Stimulated activated CD4-positive, alpha-beta T cell treated with anti-CD3 and anti-CD28 coated beads, Interleukin-1b, Interleukin-23, amount 100 ng/mL, for 1 hour (primary cell): ENCODE measurements at places on chromosomes 2 and 18.
A peak's percentile ranks its signal among the peaks of the same experiment; 100 is the strongest.

DNA sequence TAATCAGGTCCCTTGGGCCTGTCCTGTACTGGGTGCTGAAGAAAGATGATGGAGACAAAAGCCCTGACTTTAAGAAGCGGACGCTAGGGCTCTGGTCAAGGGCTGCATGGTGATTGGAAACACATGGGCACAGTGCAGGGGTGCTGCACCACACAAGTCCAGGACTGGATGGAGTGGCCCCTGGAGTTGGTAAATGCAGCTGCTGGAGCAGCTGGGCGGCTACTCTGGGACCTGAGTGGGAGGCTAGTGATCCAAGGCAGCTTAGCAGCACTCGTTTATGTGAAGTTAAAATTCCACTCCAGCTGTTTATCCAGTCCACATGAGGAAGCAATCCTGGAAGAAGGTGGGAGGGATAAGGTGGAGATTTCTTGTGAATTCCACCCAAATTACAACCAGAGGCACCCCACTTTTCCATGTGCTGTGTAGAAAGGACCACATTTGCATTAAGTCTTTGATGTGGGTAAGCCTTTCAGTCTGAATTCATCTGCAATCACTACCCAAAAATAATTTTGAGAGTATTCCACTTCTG lies 24.9 kb downstream of the MERTK start:
- DNase-seq, result no peak

- no peak for DNase-seq
These were observed 102.4 kb downstream of the COL3A1 start for GRCh38 chr2:189076572-189076971.

GRCh38 chr2:23587341-23587880 lies 202.4 kb downstream of the KLHL29 start:
- no peak for DNase-seq

- DNase-seq, result no peak
These were observed 193.0 kb downstream of the RAB3GAP1 start for GRCh38 chr2:135245071-135245470.

DNA sequence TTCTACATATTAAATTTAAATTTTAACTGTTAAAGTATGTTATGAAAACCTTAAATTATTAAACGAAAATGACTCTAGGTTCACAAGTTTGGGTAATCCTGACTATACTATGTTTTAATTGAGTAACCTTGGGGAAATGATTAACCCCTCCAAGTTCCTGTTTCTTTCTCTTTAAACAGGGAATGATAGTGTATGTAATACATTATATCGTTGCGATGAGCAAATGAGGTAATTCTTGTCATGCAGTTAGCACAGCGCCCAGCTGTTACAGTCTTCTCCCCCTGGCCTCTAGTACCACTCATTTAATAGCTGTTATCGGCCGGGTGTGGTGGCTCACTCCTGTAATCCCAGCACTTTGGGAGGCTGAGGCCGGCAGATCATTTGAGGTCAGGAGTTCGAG lies 80.4 kb downstream of the MTA3 start:
- DNase-seq, result no peak

- no peak for DNase-seq
These were observed 210.1 kb upstream of the LRATD1 start for GRCh38 chr2:14422426-14422825.

GRCh38 chr2:65782996-65783650 lies 350.7 kb upstream of the SPRED2 start:
- no peak for DNase-seq

GRCh38 chr2:60468382-60469085 lies 84.9 kb downstream of the BCL11A start:
- DNase-seq, result no peak

DNA sequence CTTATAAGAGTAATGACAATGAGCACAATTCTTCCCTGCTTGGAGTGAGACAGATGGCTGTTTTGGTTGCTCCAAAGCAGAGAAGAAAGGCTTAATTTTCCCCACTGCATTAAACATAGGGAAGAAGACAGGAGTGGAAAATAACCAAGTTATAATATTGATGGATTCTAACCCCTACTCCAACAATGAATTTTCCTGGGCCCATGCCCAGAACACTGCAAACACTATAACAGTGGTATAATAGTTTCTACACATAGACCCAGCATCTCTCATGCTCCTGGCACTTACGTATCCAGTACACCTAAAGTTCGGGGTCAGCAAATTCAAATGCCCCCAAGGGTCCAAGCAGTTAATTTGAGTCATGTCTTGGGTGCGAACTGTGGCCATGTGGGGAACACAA lies 613.4 kb downstream of the PLCL1 start:
- no peak for DNase-seq

DNA sequence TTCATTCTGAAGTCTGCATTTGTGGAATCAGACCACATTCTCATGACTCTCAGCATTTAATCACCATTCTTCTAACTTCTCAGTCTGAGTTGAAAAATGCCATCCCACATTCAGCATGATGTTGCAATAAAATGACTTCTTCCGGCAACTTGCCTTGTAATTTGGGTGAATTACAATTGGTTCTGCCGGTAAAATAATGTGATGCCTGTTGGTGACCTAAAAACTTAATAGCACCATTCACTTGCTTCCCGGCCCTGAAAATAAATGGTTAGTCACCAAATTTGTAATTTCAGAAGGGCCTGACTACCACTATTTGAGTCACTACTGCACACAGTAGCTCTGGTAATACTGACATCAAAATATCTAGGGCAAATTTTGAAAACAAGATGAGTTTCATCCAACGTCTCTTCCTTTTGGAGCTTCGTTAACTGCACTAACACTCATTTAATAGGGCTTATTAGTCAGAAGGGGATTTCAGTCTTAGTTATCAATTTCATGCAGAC lies 637.1 kb upstream of the CHAC2 start:
- no peak for DNase-seq

- no peak for DNase-seq
These were observed 265.0 kb upstream of the TRIB2 start for GRCh38 chr2:12451726-12452125.

DNA sequence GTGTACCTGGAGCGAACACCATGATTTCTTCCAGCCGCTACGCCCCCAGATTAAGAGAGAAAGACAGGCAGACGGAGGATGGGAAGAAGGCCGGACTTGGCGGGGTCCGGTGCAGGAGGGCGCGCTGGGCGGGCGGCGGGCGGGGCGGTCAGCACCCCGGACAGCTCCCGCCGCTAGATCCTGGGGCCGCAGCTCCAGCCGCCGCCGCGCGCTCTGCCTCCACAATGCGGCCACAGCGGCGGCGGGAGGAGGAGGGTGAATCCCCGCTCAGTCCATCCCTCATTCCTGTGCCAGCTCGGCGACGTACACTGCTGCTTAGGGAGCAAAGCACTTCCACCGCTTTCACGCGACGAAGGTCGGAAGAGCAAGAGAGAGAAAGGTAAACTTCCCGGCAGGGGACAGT lies at the start of gene AKAIN1:
TSS of gene AKAIN1 (minus strand) at position 226 of the 403 bp plus-strand sequence. CDS start at position 22, 204 bp downstream.
- DNase-seq, result no peak

DNA sequence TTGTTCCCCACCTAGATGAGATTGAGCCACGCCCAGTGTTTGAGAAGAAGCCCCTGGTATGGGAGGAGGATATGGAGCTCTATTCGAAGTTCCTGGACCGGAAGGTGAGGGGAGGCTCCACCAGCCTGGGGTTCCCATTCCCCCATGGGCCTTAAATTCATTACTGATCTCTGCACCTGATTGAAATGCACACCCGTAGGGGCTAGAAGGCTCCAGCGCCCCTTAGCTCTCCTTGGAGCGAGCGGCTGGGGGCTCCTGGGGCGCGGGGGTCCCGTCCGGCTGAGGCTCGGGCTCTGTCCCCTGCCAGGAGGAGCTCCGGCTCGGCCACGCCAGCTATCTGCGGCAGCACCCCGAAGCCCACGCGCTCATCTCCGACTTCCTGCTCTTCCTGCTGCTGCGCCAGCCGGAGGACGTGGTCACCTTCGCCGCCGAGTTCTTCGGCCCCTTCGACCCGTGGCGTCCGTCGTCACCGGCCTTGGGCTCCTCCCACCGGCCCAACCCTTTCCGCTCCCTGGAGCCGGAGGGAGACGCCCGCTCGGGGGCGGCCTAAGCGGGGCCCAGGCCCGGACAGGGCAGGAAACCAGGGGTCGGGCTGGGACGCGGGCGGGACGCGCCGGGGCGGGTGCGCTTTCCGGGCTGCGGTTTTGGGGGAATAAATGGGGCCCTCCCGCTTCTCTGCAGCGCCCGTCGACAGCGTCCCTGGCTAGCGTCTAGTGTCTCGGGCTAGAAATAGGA lies 10.9 kb downstream of the CATIP start:
- DNase-seq, result peak; percentile 41

GRCh38 chr2:237996021-237996593 lies 29.3 kb downstream of the UBE2F start:
- no peak for DNase-seq

DNA sequence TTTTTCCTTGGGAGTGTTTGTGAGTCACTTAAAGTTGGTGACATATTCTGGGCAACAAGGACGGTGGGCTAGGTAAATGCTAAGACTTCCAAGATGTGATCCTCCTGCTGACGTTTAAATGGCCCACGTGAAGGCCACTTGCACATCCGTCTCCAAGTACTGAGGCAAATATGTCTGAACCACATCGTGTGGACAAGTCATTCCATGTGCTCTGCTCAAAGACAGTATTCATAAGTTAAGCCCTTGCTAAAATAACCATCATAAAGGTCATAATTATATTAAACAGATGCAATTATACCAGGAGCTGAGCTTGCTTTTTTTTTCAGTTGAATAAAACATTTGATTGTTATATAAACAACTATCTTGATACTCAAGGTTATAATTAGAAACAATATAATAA lies 44.8 kb downstream of the SPP2 start:
- no peak for DNase-seq

DNA sequence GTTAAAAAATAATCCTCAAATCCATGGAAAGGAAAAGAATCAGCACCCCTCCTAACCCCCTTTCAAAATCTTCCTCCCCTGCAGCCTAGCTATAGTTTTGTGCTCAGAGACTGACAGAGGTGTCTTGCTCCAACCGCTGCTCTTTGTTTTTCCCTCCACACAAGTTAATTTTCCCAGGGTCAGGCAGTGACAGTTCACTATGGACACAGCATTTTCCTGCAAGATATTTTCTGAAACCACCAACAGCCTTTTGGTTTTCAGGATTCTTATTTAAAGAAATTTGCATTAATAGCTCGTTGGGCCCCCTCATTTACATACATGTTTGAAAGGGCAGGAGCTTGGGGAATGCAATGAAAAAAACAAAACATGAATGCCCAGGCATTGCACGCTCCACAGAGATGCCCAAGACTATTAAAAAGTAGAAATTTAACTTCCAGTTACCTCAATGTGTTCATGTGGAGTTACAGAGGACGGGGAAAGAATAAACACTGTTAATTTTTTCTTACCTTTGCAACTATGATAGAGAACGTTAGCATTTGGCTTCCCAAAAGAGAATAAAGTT lies 71.4 kb upstream of the CXCR4 start:
- DNase-seq, result no peak

DNA sequence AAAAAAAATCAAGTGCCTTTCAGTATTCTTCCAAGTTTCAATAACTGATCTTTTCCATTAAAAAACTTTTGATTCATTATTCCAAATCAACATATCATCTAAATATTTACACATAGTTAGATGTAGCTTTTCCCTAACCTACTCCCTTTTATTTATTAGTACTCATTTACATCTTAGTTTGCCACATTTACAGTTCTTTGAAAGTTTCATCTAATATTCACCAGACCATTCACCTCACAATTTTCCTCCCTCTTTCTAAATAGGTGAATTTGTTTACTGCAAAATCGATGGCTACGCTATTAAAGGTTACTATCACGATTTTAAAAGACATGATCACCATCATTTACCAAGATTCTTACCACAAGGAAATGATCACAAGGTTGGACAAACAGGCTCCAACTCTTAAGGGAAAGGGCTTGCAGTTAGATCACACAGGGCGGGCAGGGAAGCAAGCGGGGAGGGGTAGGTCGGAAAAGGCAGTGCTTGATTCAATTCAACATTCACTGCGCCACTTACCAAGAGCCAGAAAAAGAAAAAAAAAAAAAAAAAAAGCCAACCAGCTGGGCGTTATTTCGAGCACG lies 654 bp upstream of the MARCHF7 start:
- DNase-seq, result no peak

GRCh38 chr2:17124575-17125318 lies 393.5 kb downstream of the RAD51AP2 start:
- DNase-seq, result no peak

DNA sequence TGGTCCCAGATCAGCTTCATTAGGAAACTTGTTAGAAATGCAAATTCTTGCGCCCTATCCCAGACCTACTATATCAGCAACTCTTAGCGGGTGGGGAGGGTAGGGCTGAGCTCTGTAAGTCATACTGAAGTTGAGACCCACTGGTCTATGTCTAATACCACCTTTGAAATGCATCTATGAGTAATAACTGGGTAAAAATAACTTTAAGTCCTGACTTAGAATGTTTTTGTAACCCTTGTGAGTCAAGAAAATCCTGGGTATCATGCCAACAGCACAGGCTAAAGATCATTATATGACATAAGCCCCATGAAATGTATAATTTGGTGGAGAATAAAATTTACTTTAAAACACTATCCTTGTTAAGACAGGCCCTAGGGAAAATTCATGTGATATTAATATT lies 41.4 kb downstream of the PRKD3 start:
- no peak for DNase-seq
